ENCODE measurements at places on chromosomes 5 and 9.

DNA sequence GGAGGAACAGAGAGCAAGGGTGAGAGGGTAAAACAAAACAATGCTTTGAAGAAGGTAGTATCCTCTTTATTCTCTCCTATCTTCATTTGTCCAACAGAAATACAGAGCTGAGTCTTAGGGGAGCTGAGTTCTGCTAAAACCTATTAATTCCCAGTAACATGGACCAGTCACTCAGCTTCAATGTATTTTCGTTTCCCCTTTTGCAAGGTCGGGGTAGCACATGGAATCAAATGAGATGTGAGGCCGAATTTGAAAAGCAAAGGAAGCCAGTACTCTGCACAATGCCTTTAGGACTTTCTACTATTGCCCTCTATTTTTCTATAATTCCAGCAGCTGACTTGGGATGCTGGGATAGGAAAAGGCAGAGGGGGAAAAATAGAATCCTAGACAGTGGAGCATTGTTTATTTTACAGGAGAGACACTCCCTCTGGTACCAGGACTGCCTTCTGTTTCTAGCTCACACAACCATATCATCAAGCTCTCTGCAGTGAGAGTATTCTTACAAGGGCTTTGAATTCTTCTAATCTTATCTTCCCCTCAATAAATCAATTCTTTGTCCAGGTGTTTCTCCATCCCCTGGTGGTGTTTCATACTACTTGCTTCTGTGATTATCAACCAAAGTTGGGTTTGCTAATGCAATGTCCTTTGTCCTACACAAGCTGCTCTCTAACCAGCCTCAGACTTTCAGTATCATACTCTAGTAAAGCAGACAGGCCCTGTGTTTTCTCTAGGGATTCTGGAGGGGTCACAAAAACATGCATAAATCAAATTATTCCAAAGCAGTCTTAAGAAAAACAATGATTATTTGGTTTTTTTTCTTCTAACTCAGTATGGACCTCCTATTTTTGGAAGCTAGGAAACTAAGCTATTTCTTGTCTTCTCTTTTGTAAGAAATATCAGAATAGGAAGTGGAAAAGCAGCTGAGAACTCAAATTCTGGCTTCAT lies 341.5 kb downstream of the OSTF1 start:
- DNase-seq: no peak
- H3K4me3 ChIP-seq: no peak overlapping the region
- H3K36me3 ChIP-seq: no peaks in the 10 kb centered on the region
- H3K27ac ChIP-seq: no peak overlapping the region
- no peaks in the 10 kb centered on the region for H3K4me1 ChIP-seq

DNA sequence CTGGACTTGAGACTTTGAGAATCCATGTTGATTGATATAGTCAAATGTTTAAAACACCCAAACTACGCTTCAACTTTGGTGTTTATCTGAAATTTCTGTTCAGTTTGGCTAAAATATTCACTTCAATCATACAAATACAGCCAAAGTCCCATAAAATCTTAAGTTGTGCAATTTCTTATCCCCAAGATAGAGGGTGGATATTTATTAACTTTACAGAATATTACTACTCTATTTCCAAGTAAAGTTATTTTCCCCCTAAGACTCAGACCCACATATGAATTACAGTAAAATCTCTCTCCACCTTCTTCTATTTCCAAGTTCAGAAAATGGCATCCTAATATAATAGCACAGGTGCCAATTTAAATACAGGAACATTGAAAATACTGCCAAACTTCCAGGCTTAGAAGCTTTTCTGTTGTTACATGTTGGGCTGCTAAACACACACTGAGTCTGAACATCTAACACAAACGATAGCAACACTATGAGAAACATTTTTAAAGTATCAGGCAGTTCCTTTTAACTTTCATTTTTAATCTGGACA lies 290.3 kb downstream of the EBF1 start:
- H3K36me3 ChIP-seq: no peaks in the 10 kb centered on the region
- H3K27me3 ChIP-seq: no peaks in the 10 kb centered on the region
- DNase-seq: no peak
- H3K4me1 ChIP-seq: peaks cover 11% of the 10 kb centered on the region
- no peak overlapping the region for H3K27ac ChIP-seq

DNA sequence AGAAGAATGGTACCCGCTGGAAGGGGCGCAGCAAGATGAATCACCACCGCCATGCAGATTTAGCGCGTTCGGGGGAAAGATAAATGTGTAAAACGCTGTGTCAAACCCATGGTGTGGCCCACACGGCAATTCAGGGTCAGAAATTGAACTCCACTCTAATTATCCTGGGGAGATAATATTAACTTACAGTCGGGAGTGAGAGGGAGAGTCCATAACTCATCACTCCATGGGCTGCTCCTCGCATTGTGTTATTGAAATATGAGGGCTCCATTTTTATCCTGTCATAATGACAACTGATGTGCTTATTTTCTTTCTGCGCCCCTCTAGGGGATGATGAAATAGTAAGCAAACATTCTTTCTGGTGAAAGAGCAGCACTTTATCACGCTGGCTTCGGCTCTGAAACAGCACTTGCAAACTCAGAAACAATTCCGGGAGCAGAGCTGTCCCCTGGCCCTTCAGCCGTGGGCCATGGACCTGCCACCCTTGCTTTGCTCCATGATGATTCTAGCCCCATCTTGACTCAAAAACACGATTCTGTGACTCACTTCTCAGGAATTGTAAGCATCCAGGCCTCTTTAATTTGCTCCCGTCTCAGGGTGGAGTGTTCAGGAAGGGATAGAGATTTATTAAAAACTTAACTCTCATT lies 431.6 kb downstream of the IRX1 start:
- no peaks in the 10 kb centered on the region for H3K36me3 ChIP-seq
- H3K4me3 ChIP-seq: no peak overlapping the region
- H3K27ac ChIP-seq: no peak overlapping the region
- DNase-seq: no peak
- H3K27me3 ChIP-seq: no peaks in the 10 kb centered on the region
- no peaks in the 10 kb centered on the region for H3K4me1 ChIP-seq

- no peaks in the 10 kb centered on the region for H3K36me3 ChIP-seq
- peaks cover 4% of the 10 kb centered on the region for H3K27me3 ChIP-seq
- DNase-seq: no peak
- no peak overlapping the region for H3K4me3 ChIP-seq
Measured at GRCh38 chr9:126125577-126125976, 201.1 kb upstream of the MVB12B start.

- H3K27me3 ChIP-seq: no peaks in the 10 kb centered on the region
- H3K4me3 ChIP-seq: no peak overlapping the region
- no peak overlapping the region for H3K27ac ChIP-seq
- no peaks in the 10 kb centered on the region for H3K36me3 ChIP-seq
Measured at GRCh38 chr5:153636670-153637451, 146.4 kb downstream of the GRIA1 start.

- no peak overlapping the region for H3K4me3 ChIP-seq
- H3K27me3 ChIP-seq: no peaks in the 10 kb centered on the region
- H3K4me1 ChIP-seq: no peaks in the 10 kb centered on the region
- H3K36me3 ChIP-seq: no peaks in the 10 kb centered on the region
- H3K27ac ChIP-seq: no peak overlapping the region
Measured at GRCh38 chr9:20209391-20210340, 412.6 kb downstream of the MLLT3 start.

Measured in stomach (tissue), 19 donors.